ENCODE measurements at places on chromosomes 11 and 22.

DNA sequence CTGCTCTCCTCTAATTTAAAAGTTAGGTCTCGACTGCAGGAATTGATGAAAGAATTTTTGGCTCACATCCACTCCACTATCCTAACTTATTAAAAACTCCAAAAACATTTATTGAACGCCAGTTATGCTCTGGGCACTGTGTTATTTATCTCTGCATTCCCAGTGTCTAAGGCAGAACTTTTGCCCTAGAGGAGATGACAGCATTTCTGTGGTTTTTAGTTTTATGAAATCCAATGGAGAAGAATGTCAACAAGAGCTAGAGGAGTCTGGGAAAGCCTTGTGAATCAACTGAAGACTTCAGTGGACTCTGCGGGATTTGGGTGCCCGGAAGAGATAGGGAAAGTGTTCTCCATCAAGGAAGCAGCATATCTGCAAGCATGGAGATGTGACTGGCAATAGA is 217.0 kb upstream of the PGR start:
- peak; percentile 54 for DNase-seq

DNA sequence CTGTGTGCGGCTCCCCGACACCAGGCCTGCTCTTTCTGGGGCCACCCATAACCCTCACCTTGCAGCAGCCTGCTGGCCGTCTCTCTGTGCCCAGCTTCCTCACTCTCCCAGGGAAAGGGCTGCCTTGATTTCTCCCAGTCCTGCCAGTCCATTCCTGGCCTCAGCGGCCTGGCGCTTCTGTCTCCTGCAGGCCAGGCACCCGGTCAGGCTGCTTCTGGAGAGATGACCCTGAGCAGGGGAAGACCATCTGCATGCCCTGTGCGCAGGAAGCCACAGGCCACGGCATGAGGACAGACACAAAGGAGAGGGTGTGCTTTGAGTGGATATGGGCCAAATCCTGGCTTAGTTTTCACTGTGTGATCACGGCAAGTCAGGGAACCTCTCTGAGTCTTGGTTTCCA is 86.2 kb downstream of the TSPAN18 start:
- no peak for DNase-seq

GRCh38 chr11:26149585-26149984 is 182.3 kb upstream of the ANO3 start:
- no peak for DNase-seq

DNA sequence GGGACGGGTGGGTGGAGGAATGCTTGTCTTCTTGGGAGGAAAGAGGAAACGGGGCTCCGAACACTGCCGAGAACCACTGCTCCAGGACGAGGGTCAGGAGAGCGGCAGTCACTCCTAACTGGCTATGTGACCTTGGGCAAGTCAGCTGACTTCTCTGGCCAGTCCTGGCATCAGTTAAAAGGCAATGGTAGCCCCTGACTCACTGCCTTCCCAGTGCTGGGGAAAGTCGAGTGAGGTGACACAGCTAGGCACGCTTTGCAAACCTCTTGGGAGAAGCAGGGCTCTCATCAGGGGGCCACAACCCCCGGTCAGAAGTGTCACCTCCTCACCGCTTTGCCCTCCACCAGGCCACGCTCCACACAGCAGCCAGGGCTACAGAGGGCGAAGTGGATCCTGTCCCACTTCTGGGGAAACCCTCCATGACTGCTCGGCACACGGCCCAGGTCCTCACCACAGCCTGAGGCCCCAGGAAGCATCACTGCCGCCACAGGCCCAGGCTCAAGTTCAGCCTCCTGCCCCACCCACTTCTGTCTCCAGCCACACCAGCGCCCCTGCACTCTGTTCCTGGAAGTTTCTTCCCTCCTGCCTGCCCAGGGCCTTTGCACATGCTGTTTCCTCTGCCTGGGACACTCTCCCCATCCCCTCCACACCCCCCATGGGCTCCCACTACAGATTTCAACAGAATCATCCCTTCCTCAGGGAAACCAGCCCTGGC is 16.3 kb downstream of the IL2RB start:
- no peak for DNase-seq

GRCh38 chr11:16408619-16409018 is 52.3 kb upstream of the SOX6 start:
- no peak for DNase-seq

- no peak for DNase-seq
Measured at GRCh38 chr22:36424901-36425579, 37.3 kb upstream of the MYH9 start.

DNA sequence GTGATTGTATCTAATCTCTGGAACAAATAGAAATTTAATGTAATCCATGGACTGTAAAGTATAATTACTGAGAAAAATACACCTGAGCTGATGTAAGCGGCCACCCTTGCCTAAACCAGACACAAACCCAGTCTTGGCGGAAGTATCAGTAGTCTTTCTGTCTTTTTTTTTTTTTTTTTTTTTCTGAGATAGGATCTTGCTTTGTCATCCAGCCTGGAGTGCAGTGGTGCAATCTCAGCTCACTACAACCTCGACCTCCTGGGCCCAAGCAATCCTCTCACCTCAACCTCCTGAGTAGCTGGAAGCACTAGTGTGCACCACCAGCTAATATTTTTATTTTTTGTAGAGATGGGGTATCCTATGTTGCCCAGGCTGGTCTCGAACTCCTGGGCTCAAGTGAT is 5.5 kb upstream of the CXCR5 start:
- no peak for DNase-seq

DNA sequence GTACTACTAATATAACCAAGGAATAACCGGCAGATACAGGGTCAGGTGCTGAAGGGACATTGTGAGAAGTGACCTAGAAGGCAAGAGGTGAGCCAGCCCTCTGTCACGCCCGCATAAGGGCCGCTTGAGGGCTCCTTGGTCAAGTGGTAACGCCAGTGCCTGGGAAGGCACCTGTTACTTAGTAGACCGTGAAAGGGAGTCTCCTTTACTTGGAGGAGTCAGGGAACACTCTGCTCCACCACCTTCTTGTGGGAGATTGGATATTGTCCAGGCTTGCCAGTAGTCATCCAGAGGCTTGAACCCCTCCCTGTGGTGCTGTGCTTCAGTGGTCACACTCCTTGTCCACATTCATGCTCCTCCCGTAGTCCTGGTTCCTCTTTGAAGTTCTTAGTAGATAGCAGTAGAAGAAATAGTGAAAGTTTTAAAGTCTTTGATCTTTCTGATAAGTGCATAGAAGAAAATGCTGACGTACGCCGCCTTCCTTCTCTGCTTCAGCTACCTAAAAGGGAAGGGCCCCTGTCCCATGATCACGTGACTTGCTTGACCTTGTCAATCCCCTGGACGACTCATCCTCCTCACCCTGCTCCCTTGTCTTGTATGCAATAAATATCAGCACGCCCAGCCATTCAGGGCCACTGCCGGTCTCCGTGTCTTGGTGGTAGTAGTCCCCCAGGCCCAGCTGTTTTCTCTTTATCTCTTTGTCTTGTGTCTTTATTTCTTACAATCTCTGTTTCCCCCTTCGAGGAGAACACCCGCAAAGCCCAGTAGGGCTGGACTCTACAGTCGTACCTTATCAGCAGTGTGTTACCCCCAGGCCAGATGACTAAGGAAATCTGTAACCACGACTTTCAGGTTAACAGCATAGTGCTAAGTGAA is 6.1 kb downstream of the NUP50 start:
- DNase-seq: no peak

GRCh38 chr22:49090853-49091135 is 736.9 kb downstream of the BRD1 start:
- DNase-seq: no peak

DNA sequence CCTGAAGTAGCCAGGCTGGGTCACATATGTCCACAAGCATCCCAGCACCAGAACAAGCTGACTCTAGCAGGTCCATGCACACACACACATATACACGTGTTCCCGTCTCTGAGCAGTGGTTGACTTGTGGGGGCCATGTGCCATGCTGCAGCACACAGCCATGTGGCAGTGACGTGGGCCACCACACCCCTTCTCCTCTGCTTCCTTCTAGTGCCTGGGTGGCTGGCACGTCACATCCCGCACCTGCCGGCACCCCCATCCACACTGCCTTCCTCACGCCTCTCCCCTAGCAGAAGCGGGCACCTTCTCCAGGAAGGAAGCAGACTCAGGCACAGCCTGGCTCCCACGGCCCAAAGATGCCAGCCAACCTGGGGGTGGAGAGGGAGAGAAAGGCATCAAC is 9.5 kb downstream of the SYT7 start:
- DNase-seq: no peak

GRCh38 chr11:78860720-78861422 is 286.2 kb upstream of the NARS2 start:
- DNase-seq: peak; percentile 9

DNA sequence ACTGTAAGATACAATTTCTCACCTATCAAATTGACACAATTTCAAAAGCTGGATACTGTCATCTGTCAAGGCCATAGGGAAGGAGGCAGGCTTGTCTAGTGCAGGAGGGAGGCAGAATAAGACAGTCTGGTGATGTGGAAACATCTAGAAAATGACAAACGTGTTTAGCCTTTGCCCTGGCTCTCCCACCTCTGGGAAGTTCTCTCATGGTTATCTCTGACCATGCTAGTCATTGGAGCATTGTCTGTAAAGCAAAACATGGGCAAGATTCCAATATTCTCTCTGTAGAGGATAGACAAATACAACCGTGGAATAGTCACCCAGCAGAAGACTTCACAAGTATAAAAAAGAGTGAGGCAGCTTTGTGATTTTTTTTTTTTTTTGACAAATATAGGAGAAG is 9.1 kb upstream of the SERHL2 start:
- DNase-seq: no peak

DNA sequence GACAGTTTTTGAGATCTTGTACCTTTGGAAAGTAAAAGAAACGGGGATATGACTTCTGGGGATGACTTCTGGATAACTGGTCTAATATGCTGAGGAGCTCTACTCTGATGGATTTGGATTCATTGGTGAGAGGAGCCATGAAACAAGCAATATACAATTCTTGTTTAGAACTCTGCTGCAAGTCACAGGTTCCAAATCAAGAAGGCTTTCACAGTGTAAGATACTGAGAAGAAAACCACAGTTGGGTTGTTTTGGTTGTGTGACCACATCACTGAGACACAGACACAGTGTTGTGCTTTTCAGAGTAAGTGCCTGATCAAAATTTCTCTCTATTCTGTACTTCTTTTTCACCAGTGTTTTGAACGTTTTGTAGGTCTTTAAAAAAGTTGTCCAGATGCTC is 13.1 kb upstream of the UCP2 start:
- no peak for DNase-seq

- DNase-seq: no peak
Measured at GRCh38 chr11:14026961-14027360, 64.4 kb downstream of the SPON1 start.

- DNase-seq: no peak
Measured at GRCh38 chr22:43044290-43044712, 29.4 kb upstream of the PACSIN2 start.
